Fibroblast of skin of right quadriceps (primary cell): ENCODE measurements at places on chromosomes 1 and 21.

GRCh38 chr21:46376231-46376628 lies 52.3 kb downstream of the PCNT start:
- no peak for DNase-seq

GRCh38 chr1:67166196-67166595 lies at the start of gene IL23R:
Gene IL23R (plus strand): TSS chr1:67166454. CDS start chr1:67168121, 1,667 bp downstream.
- no peak for DNase-seq

- DNase-seq = no peak
Observed at GRCh38 chr1:53512807-53513755, 53.9 kb downstream of the DMRTB1 start.

GRCh38 chr1:247112479-247112781 lies 8.3 kb upstream of the ZNF669 start:
- DNase-seq = no peak

DNA sequence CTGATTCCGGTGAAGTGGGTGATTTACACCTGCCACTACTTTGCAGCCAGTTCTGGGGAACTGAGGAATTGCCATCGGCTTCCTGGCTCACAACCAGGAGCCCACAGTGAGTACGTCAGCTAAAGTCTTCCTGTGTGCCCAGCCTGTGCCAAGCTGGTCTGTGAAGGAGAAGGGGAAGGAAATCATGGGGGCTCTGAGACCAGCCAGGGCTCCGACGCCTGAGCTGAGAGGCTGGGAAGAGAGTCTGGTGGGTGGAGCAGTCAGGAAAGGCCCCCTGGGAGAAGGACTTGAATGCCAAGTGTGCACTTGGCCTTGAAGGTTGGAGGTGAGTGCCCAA lies 1.2 kb downstream of the LURAP1 start:
- no peak for DNase-seq

GRCh38 chr1:238964631-238965030 lies 421.7 kb upstream of the CHRM3 start:
- no peak for DNase-seq

DNA sequence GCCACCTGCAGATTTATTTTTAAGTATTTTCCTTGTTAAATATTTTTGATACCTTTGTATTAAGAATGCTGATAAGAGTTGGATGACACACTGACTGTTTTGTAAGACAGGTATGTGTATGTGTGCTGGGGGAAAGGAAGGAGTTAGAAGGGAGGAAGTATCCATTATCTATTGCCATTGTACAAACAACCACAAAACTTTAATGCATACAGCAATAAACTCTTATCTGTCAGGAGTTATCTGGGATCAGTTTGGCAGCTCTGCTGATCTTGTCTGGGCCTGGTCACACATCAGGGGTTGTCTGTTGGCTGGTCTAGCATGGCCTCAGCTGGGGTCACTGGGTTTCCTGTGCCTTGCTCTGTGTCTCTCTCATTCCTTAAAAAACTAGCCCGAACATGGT lies 423.9 kb upstream of the USP24 start:
- no peak for DNase-seq

- peak; percentile 87 for DNase-seq
Observed at GRCh38 chr21:36563341-36563926, 83.5 kb upstream of the CLDN14 start.

DNA sequence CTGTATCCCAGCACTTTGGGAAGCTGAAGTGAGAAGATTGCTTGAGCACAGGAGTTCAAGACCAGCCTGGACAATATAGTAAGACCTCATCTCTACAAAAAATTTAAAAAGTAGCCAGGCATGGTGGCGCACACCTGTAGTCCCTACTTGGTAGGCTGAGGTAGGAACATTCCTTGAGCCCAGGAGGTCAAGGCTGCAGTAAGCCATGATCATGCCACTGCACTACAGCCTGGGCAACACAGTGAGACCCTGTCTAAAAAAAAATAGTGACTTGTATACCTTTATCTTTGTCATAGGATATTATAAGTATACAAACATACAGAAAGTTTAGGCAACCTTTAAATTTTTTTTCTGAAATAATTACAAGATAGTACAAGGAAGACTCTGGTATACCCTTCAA lies 3.9 kb upstream of the FBXO28 start:
- DNase-seq = no peak

- DNase-seq = peak; percentile 83
Observed at GRCh38 chr21:44927587-44928461, 7.1 kb upstream of the ITGB2 start.

GRCh38 chr1:165747632-165748447 lies 20.8 kb downstream of the TMCO1 start:
- no peak for DNase-seq

DNA sequence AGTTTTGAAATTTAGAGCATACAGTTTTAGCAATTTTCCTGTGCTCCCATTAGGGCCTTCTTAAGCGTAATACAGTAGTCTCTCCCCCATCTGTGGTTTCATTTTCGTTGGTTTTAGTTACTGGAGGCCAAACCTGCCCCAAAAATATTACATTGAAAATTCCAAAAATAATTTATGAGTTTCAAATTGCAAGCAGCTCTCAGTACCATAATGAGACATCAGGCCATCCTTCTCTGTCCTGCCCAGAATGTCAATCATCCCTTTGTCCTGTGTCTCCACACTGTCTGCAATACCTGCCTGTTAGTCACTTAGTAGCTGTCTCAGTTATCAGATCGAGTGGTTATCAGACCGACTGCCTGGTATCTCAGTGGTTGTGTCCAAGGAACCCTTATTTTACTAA lies 45.4 kb downstream of the ADSS2 start:
- DNase-seq = no peak

GRCh38 chr1:210301615-210302000 lies 27.1 kb upstream of the HHAT start:
- peak; percentile 23 for DNase-seq

DNA sequence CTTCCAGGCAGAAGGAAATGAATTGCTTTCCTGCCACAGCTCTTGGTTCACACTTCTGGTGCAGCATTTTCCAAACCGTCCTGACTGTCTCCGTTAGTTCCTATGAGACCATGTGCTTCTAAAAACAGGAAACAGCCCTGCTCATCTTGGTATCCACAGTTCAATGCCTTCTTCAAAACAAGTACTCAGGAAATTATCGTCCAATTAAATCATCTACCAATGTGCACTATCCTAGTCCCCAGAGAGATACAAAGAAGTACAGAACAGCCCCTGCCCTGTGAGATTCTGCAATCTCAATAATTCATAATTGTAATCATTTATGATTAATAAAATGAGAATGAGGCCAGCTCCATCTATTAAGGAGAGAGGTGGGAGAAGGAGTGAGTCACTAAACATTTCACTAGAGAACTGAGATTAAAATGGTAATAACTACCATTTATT lies 11.2 kb downstream of the CLEC20A start:
- DNase-seq = peak; percentile 15

GRCh38 chr1:181545395-181545794 lies 62.1 kb downstream of the CACNA1E start:
- no peak for DNase-seq

DNA sequence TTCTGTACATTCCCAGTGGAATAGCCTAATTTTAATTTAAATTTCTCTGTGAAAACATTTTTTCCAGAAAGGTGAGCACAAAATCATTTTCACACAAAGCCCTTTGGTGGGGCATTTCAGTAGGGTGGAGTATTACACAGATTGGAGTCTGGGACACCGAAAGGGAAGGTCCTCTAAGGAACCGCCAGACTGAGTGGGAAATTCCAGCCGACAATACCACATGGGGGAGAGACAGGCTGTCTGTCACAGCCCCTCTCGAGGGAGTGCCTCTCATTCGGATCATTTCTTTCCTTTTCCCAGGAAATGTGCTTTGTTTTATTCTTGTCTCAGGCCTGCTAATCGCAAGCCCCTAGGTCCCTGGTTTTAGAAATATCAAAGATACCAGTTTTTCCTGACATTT lies 150.6 kb upstream of the HOOK1 start:
- no peak for DNase-seq

DNA sequence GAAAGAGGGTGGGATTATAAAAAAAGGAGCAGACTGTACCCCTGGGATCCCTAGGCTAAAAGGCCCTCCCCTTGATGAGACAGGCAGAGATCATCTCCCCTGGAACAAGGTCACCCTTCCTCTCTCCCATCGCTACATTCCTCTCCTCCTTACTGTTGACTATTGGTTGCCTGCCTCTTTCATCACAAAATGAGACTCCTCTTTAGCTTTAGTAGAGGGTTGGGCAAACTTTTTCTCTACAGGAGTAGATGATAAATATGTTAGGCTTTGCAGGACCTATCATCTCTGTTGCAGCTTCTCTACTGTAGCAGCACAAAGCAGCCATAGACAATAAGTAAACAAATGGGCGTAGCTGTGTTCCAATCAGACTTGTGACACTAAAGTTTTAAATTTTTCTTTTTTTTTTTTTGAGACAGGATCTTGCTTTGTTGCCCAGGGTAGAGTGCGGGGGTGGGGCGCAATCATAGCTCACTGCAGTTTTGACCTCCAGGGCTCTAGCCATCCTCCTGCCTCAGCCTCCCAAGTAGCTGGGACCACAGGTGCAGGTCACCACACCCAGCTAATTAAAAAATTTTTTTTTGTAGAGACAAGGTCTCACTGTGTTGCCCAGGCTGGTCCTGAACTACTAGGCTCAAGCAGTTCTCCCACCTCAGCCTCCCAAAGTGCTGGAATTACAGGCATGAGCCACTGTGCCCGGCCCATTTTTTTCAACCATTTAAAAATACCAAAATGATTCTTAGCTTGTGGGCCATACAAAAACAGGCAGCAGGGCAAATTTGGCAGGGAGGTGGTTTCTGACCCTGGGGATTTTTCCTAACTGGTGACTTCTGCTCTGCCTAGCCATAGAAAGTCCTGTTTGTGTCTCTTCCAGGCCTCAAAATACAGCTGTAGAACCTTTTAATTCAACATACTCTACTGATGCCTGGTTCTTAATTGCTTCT lies 15.1 kb downstream of the MCL1 start:
- DNase-seq = no peak

DNA sequence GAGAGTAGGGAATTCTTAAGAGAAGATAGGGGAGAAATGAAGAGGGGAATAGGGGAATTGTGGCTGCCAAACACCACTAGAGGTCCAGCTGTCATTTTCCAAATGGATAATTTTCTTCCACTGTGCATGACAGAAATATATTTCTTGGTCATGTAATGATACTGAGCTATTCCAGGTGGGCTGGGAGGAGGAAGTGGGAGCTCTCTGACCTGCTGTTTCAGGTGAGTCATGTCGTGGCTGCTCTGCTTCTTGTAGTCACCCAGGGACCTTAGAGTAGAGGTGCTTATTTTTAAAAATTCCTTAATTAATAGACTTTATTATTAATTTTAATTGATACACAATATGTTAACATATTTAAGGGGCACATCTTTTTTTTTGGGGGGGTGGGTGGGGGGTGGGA lies 11.9 kb downstream of the PDE4B start:
- DNase-seq = no peak

- peak; percentile 55 for DNase-seq
Observed at GRCh38 chr1:172040466-172040865, 199.2 kb downstream of the DNM3 start.

GRCh38 chr1:245698860-245699259 lies 544.1 kb downstream of the KIF26B start:
- no peak for DNase-seq

DNA sequence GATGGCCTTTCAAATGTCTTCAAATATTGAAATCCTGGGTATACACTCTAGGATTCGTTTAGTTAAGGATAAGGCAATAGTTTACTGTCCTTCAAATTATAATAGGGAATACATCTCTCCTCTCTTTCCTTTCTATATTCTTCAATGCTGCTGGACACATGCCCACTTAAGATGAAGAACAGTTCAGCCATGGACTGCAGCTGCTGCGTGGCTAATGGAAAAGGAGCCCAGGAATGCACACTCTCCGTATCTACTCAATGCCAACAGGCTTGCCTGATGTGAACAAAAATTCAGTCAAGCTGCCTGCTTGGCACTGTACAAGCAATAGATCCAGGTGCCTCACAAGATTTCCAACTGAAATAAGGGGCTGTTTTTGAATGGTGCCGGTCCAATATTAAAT lies 321.2 kb upstream of the LYPLAL1 start:
- DNase-seq = no peak

GRCh38 chr1:209657140-209657879 lies 5.1 kb upstream of the LAMB3 start:
- DNase-seq = no peak

GRCh38 chr1:33410091-33410701 lies 20.7 kb downstream of the PHC2 start:
- peak; percentile 95 for DNase-seq

DNA sequence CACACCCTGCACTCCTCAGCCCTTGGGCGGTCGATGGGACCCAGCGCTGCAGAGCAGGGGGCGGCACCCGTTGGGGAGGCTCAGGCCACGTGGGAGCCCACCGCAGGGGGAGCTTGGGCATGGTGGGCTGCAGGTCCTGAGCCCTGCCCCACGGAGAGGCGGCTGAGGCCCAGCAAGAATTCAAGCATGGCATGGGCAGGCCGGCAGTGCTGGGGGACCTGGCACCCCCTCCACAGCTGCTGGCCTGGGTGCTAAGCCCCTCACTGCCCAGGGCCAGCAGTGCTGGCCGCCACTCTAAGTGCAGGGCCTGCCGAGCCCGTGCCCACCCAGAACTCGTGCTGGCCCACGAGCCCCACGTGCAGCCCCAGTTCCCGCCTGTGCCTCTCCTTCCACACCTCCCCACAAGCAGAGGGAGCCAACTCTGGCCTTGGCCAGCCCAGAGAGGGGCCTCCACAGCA lies 555.0 kb upstream of the ADGRL4 start:
- DNase-seq = no peak

DNA sequence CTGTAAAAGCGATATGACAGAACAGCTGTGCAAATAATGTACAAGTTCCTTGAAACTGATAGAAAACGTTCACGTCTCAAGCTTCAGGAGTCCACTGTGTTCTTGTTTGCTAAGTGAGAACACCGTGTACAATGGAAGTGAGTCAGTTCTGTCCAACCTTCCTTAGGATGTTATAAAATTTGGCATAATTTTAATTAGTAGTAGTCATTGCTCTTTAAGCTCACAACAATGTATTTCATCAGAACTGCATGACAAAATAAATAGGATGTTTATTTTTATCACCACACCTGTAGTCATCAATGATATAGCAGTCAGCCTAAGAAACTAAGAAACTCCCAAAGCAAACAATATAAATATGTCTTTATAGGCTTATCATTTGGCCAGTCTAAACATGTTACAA lies 53.0 kb downstream of the RGS2 start:
- no peak for DNase-seq

DNA sequence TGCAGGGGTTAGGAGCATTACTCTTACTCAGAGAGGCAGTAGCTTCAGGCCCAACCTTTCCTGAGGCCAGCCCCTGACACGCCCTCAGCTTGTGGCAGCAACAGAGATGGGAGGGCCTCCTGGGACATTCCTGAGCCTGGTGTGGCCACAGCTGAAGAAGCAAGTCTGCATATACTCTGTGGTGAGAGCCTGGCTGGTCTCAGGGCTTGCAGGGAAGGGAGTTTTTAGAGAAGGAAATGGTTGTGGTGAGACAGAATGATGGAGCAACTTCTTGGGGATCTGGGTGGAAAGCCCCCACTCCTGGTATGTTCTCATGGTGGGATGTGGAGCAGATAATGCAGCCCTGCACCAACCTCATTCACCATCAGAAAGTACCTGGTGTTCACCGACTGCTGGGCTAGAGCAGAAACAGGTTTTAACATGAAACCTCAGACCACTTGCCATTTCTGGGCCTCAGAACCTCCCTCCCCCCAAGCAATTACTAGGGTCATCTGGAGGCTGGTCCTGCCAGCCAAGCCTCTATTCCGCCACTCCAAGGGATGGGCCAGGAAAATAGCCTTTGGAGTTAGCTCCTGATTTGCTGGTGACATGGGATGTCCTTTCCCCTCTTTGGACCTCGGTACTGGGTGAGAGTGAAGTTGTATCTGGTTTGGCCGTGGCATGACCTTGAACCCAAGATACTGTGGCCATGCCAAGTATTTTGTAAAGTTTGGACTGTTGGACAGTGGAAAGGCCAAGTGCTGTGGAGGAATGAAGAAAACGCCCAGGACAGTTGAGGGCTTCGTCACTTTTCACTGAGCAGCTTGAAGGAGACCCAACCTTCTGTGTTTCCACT lies 28.1 kb upstream of the RNF19B start:
- peak; percentile 94 for DNase-seq
